ENCODE measurements at places on chromosomes 1 and 21.

GRCh38 chr1:21622466-21623315 lies 46.5 kb downstream of the RAP1GAP start:
- no peak for DNase-seq

- no peak for DNase-seq
Observed at GRCh38 chr1:193321242-193321840, 134.9 kb upstream of the B3GALT2 start.

GRCh38 chr1:110875216-110875731 lies 2.3 kb downstream of the CD53 start:
- peak; percentile 64 for DNase-seq

DNA sequence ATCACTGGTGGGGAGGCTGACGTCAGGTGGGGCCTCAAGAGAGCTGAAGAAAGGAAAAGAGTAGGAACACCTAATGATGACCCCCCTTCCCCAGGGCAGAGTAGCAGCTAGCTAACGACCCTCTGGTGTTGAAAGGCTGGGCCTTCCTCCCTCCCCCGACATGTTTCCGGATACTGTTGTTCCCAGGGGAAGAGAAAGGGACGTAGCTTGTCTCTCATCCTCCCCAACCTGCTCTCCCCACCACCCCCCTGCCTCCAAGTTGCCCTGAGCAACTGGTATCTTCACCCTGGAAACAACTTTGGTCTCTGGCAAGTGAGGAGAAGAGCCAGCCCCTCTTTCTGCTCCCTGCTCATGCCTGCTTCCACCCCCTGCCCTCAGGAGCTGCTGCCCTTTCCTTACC lies 2.4 kb downstream of the SEMA6C start:
- DNase-seq = no peak

DNA sequence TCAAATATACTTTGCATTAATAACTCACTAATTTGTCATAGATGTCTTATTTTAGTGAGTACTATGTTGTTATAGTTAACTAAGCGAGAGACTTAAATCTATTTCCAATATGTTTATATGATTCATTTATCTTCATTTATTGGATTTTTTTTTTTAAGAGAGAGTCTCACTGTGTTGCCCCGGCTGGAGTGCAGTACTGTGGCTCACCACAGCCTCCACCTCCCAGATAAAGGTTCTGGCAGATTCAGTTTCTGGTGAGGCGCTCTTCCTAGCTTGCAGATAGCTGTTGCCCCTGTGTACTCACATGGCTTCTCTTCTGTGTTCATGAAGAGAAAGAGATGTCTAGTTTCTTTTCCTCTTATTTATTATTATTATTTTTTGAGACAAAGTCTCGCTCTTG lies 43.9 kb downstream of the SNRPE start:
- no peak for DNase-seq

GRCh38 chr1:243558576-243558975 lies 291.5 kb downstream of the AKT3 start:
- no peak for DNase-seq

DNA sequence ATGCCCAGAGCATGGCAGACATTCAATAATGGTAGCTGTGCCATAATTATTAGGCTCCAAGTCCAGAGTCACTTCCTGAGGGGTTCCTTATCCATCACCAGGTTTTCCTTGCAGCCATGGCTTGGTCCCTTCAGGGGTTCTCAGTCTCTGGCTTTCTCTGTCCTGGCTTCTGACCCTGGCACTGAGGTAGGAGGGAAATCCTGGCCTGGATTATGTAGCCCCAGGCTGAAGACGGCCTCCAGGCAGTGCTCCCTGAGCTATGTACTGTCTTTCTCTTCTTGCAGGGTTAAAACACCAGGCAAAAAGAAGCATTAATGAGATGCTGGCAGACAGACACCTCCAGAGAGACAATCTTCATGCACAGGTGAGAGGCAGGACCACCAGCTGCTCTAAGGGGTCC lies 9.5 kb upstream of the PADI3 start:
- DNase-seq = peak; percentile 88

GRCh38 chr1:89918127-89918793 lies 76.7 kb upstream of the ZNF326 start:
- no peak for DNase-seq

DNA sequence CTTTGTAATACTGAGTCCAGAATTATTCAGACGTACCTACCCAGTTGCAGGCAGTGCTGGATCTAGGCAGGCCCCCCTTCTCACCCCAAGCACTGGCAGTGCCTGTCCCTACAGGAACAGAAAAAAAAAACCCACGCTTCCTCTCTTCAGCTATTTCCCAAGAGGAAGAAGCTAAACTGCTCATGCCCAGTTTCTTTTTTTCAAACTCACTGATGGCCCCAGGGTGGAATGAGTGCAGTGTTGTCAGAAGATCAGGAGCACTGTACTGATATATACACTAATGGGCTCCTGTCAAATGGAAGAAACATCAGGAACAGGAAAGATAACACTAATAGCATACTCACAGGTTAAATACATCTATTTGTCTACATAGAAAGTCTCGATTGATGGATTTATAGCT lies 28.2 kb upstream of the DOCK7 start:
- DNase-seq = no peak

DNA sequence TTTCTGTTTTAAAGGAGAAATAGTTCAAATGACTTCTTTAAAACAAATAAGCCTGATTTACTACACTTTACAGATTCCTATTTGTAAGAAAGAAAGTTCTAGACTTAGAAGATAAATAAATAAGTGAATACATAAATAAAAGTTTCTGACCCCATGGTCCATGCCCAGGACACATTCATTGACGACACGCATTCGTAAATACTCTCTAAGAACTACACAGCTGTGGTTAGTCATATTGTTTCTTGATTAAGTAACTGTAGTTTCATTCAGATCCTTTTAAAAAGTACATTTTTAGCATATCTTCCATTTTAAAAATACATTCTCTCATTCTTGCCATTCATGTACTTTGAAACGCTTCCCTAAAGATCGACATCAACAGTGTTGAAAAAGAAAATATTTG lies 497.4 kb downstream of the SETD4 start:
- no peak for DNase-seq

DNA sequence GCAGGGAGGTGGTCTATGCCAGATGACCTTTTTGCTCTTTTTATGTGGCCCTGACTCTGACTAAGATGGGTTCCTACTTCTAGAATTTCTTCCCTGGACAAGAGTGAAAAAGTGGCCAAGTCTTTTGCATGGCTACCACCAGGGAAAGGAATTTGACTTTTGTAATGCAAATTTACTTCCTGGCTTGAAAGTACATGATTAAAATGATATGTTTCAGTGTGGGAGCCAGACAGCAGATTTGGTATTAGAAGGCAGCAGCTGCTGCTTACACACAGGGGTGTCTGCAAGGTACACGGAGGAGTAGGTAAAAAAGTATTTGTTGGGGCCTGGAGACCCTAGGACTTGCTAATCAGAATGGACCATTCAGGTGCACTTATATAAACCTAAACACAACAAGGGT lies 78.4 kb downstream of the KCND3 start:
- DNase-seq = no peak

DNA sequence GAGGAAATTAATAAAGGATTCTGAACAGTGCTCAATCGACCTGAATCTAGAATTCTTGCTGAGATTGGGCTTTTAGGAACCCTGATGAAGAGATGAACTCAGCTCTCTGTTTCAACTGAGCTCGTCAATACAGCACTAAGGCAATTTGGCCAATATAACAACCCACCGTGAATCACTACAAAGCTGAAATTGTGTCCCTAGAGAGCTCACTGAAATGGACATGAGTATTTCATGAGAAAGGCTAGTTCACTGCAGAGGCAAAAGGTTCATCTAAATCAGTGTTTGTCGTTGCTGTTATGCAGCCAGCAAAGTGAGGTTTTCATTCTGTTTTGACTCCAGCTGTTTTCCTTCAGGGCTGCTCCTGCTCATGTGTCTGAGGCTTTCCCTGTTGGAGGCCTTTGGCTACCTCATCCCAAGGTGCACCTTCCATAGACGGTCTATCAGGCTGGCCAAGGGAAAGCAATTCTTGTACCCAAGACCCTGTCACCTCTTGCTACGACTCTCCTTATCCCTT lies 83.5 kb downstream of the URB2 start:
- peak; percentile 12 for DNase-seq

DNA sequence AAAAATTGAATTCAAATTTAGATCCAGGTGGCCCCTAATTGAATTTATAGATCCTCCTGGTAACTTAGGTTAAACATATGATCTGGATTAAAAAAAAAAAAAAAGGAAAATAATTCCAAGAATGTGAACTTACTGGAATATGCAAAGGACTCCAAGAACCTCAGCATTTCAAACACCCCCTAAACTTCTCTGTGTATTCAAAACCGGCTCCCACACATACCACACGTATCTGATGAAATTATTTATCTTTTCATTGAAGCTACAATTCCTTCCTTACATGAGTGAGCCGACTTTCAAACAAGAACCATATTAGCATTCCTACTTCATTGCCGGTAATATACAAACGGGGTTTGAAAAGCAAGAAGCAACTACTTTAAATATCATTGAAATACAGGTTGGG lies 61.4 kb upstream of the FMN2 start:
- no peak for DNase-seq

DNA sequence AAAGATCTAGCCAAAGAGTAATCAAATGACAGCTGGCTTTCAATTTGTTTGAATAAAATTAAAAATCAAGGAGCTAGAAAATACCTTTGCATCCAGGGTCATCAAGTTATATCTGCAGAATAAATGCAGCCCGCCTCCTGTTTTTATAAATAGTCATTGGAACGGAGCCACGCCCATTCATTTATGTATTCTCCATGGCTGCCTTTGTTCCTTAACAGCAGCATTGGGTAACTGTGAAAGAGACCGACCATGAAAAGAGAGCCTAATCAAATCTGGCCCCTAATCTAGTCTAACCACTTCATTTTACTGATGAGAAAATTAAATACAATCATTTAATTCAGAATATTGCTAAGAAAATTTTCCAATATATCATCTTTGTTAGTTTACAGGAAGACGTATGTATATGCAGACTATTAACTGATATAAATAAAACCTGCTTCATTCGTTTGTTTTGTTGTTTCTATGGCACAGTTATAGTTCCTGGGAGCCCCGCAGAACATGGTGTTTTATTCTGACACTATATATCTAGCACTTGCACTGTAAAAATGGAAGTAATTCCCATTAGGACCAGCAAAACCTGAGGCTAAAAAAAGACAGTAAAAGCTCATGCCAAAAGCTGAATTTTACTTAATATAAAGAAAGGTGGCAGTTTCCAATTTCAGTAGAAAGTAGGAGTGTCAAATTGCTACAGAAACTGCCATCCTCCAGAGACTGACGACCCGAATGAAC lies 111.8 kb upstream of the PALMD start:
- DNase-seq = no peak

- no peak for DNase-seq
Observed at GRCh38 chr1:212313616-212314015, 28.4 kb downstream of the PPP2R5A start.

GRCh38 chr1:70288166-70288565 lies 66.4 kb downstream of the ANKRD13C start:
- DNase-seq = no peak

DNA sequence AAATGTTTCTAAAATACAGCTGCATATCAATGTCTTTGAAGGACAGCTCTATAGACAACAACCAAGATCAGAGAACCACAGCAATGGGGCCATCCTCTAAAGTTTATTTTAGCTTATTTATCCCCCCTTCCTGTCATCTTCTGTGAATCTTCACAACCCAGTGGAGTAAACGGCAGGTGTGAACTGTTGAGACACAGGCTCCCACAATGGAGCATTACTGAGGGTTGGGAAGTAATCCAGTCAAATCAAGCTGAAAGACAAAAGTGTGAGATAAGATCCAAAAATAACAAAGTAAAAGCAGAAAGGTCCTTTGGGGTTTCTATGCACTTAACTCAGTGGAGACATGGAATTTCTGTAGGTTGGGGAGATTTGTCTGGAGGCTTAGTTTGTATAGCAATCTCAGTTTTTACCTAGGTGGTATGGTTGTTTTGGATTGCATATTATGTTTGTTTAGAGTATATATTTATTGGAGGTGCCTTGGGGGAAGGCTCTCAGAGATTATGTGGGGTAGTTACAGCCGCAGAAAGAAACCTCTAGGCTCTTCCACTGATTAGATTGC lies 286.9 kb upstream of the ADGRL2 start:
- DNase-seq = no peak

- DNase-seq = peak; percentile 94
Observed at GRCh38 chr1:153790966-153791647, 15.9 kb downstream of the SLC27A3 start.

DNA sequence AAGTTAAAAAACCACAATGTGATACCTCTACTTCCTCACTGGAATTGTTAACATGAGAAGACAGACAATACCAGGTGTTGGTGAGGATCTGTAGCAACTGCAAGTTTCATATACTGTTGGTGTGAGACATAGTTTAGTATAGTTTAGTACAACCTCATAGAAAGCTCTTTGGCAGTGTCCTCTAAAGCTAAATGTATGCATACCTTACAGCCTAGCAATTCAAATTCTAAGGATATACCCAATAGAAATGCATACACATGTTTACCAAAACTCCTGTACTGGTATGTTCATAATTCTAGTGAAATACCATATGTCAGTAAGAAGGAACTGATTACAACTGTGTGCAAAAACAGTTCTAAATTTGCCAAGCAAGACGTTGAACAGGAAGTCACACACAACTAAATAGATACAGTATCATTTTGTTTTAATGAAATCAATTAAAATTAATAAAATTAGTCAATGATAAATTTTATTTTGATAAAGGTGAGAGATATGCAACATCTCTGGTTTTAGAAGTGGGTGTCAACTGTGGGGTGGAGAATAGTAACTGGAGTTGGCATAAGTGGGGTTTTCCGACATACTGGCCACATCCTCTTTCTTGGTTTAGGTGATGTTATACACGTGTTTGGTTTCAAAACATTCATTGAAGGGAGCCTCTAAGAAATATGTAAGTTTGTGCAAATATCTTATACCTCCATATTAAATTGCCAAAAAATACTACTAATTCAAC lies 450.7 kb downstream of the PTPRC start:
- no peak for DNase-seq

DNA sequence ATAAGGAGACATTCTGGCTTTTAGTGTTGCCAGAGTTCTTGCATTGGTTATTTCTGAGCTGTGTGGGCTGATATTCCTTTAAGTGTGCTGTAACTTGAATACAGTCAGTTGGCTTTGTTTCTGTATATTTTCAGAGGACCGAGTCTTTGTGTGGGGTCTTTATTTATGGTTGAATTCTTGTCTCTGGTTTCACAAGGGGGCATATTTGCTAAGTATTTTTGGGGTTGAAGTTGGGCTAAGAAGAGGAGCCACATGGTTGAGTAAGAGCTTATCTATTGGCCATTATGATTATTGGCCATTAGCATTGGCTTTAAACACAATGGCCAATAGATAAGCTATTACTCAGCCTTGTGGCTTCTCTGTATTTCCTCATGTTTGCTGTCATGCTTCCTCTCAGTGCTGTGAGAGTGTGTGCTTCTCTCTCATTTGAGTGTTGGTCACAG lies 26.3 kb upstream of the PTGFR start:
- DNase-seq = no peak
